ENCODE measurements at places on chromosomes 6 and 20.

GRCh38 chr6:162581988-162582780, 145.4 kb downstream of the PRKN start:
- no peak for DNase-seq

- DNase-seq = no peak
Observed at GRCh38 chr20:50895111-50895830, 36.0 kb downstream of the ADNP start.

- DNase-seq = no peak
Observed at GRCh38 chr20:25511183-25511582, 74.1 kb downstream of the NINL start.

DNA sequence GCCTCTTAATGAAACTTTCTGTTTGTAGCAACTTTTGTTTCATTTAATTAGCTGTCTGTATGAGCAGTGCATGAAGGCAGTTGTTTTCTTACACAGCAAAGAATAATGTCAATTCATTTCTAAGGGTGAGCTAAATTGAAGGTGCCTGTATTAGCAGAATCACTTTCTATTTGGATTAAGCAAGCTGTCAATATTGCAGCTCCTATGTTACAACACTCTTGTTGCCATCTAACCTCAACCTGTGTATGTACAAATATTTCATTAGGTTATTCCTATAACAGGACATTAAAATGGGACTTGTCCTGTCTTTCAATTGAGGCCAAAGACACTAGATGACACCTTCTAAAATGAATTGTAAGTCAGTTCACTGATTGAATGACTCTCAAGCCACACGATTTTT, 647.5 kb downstream of the UTRN start:
- no peak for DNase-seq

DNA sequence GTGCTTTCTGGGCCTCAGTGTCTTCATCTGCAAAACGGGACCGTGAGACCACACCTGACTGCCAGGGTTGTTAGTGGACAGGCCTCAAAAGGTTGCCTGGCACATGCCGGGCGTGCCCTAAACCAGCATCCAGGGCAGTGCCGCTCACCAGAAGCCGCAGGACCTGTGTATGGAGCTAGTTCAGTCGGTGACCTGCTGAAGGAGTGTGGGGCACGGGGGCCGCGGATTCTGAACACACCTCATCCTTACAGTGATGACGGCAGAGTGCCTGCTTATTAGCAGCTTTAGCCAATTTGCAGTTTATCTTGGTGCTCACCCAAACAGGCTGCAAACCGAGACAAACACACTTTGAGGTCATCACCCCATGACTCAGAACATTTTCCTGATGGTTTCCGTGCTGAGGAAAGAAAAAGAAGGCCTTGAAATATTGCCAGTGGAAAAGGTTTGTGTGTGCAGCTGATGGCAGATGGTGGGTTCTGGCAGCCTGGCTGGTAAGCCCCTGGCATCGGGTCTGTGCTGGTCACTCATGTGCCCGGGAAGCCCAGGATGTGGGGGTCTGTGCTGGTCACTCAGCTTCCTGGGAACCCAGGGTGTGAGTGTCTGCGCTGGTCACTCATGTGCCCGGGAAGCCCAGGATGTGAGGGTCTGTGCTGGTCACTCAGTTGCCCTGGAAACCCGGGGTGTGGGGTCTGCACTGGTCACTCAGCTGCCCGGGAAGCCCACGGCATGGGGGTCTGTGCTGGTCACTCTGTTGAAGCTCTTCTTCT, 153.8 kb downstream of the ERMARD start:
- DNase-seq = no peak

GRCh38 chr6:46961711-46962110, 40.0 kb upstream of the ADGRF5 start:
- DNase-seq = no peak

- no peak for DNase-seq
Observed at GRCh38 chr6:14550410-14550809, 432.8 kb downstream of the CD83 start.

- DNase-seq = no peak
Observed at GRCh38 chr6:166541366-166541765, 45.1 kb downstream of the RAMACL start.

- DNase-seq = no peak
Observed at GRCh38 chr6:159700970-159701369, 7.9 kb upstream of the SOD2 start.

DNA sequence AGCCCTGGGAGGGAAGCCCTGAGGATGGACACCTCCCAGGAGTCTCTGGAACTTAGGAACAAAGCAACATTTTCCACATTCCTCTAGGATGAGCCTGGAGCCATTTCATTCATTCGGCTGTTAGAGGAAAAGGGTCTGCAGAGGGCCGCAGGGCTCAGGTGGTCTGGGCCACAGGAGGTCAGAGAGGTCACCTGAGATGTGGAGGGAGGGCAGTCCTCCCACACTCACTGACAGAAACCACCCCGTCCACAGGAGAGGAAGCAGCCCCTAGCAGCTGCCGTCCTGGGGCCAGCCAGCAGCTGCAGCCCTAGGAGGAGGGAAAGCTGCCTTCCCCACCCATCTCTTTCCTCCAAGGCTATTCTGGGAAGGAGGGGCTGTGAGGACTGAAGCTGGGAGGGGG, 207.0 kb downstream of the CDC5L start:
- DNase-seq = no peak
